ENCODE measurements at places on chromosomes 2 and 18.

- no peak for DNase-seq
Observed at GRCh38 chr2:204892506-204893255, 347.4 kb downstream of the PARD3B start.

GRCh38 chr2:29322011-29322410 lies 206.8 kb downstream of the CLIP4 start:
- peak; percentile 63 for DNase-seq

DNA sequence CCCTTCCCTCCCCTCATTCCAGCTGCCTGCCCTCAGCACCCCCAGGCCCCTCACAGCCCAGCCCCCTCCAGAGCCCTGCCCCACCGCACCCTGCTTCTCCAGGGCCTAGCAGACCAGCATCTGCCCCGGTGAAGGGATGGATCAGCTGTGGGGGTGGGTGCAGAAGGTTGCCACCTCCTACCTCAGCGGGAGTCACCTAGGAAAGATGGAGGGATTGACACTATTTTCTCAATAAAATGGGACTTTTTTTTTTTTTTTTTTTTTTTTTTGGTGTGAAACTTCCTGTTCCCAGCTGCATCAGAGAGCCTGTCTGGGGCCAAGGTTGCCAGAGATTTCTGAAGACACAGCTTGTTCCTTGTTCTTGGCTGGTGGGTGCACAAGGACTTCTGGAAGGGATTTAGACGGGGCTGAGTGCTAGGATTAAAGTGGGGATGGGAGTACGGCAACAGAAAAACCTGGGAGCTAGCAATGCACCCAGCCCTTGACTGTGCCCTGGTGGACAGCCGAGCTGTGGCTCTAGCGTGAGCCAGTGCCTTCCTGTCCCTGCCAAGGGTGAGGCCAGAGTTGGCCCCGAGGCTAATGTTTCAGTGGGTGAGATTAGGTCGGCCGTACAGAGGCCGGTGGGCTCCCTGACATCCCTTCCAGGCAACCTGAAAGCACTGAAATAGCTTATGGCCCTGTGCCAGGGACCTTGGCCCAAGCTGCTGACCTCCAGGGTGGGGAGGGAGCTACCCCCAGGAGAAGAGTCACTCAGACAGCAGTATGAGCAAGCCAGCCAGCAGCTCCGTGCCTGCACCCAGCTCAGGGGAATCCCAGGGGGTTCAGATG lies 4.6 kb downstream of the B3GNT7 start:
- peak; percentile 49 for DNase-seq

DNA sequence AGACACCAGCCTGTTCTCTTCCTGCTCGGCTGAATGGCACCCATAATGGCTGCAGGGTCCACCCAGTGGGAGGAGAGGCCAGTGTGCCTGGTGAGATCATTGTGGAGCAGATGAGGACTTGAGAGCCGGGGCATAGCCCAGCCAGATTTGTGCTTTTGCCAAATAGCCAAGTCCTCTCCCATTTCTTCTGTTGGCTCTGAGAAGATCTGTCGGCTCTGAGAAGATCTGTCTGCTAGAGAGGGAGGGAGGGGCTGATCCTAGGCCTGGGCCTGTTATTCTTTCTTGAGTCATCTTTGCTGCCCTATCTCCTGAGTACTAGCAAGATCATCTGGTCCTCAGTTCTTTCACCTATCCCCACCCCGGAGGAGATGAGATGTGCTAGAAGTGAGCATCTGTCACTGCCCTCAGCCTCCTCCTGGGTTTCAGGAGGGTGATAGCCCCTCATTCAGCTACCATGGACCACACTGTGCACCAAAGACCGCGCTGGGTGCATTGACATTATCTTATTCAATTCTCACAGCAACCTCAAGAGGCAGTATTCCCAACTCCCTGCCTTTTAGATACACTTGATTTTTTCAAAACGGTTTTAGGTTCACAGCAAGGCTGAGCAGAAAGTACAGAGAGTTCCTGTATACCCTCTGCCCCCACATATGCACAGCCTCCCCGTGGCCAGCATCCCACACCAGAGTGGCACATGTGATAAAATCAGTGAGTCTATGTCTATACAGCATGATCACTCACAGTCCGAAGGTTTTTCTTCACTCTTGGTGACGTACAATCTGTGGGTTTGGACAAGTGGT lies 98.6 kb downstream of the CAPN13 start:
- DNase-seq: peak; percentile 20

DNA sequence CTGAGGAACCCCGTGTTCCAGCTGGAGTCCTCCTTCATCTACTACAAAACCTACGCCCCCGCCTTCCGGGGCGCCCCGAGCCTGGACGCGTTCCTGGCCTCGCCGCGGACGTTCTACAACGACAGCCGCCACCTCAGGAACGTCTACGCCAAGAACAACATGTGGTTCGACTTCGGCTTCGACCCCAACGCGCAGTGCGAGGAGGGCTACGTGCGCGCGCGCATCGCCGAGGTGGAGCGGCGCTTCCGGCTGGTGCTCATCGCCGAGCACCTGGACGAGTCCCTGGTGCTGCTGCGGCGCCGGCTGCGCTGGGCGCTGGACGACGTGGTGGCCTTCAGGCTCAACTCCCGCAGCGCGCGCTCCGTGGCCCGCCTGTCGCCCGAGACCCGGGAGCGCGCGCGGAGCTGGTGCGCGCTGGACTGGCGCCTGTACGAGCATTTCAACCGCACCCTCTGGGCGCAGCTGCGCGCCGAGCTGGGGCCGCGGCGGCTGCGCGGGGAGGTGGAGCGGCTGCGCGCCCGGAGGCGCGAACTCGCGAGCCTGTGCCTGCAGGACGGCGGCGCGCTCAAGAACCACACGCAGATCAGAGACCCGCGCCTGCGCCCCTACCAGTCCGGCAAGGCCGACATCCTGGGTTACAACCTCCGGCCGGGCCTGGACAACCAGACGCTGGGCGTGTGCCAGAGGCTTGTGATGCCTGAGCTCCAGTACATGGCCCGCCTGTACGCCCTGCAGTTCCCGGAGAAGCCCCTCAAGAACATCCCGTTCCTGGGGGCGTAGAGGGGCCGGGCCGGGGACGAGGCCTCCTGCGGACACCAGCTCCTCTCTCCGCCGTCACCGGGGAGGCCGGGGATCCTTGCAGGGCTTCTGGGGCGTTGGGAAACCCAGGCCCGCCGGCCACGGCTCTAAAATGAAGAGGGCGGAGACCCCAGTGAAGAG lies 5.3 kb upstream of the NEU4 start:
- peak; percentile 25 for DNase-seq

DNA sequence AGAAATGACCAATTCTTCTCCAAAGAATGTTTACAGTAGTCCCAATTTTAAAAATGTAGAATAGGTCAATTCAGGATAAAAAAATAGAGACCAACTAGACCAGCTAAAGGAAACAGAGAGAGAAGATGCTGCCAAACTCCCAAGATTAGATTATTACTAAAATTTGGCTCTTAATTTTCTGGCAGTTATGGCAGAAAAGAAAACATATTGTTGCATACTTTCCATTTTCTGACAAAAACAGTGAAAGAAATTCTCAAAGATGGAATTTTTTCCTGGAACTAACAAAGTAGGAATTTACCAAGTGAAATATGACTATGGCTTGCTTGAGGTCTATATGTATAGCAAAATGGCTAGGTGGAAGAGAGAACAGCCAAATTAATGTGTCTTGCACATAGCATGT lies 138.3 kb upstream of the STK17B start:
- no peak for DNase-seq

DNA sequence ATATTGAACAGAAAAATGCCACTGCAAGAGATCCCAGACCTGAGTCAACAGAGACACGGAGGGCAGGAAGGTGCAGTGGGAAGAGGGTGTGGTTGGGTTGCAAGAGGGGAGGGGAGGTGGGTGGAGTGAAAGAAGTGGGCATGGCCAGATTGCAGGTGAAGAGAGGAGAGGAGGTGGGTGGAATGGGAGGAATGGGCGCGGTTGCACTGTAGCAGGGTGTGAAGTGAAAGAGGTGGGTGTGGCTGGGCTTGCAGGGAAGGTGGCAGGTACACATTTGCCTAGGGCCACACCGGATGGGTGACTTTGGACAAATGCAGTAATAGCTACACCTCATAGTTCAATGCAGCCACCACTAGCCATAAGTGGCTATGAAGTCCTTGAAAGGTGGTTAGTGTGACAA lies 71.1 kb downstream of the DOCK10 start:
- no peak for DNase-seq

GRCh38 chr2:201180010-201180409 lies 2.9 kb upstream of the CASP10 start:
- DNase-seq: peak; percentile 43

DNA sequence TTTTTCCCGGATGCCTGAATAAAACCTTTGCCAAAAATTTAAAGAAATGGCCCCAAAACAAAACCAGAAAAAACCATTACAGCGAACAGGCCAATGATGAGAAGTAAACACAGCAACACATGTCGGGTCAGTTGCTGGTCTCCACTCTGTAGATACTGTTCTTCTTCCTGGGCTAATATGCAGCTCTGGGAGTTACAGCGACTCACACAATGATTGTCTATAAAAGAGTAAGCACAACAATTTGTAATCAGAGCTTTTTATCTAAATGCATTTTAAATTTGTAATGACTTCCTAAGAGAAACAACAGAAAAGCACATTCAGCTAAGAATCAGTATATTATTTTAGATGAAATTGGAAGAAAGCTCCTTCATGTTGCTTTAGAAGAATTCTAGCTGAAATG lies 40.3 kb downstream of the GPR155 start:
- no peak for DNase-seq

DNA sequence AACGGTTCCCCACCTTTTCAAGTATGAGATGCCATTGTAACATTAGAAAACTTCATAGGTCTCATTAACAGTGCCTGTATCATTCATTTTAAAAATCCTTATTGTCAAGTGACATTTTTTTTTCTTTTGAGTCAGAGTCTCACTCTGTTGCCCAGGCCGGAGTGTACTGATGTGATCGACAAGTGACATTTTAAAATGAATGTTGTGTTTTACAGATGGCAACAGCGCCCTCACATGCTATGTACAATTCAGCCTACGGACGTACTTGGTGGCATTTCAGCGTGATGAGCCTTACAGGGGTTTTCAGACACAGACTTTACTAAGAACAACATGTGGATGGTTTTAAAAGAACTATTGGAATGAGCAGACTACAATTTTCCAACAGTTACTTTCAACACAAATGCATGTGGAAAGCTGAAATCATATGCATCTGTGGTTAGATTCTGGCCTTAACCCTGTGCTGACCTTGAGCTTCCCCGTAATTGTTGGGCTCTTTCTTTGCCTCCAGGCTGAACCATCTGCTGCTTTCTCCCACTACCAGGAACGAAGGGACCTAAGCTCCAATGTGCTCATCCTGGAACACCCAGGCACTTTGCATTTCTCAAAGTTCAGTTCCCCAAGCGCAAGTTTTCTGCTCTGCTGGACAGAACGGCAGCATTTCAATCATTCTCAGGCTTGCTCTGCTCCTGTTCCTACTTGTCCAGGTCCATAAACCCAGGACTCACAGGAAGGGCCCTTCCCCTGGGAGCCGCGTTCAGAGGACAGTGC lies 119.9 kb upstream of the NDUFV2 start:
- DNase-seq: peak; percentile 15

GRCh38 chr2:36294316-36294721 lies 61.3 kb upstream of the CRIM1 start:
- DNase-seq: no peak

- DNase-seq: no peak
Observed at GRCh38 chr2:161170377-161170776, 10.1 kb downstream of the TANK start.

- no peak for DNase-seq
Observed at GRCh38 chr18:61823595-61823994, 69.2 kb downstream of the RNF152 start.

DNA sequence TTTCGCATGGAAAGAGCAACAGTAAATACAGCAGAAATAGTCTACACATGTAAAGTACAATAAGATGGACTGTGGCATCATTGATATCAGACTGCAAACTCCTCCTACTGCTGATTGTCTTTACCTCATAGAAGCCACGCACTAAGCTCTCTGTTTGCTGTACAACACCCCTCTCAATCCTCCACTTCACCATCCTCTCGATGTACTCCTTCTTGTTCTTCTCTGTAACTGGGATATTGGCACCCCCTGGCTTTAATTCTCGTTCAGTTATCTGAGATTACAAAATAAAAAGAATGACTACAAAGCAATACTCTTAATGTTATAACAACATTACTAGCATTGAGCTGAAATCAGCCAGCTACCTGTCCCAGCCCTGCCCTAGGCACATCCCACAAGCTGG lies 49.3 kb upstream of the STK17B start:
- DNase-seq: no peak

GRCh38 chr2:164896634-164897355 lies 55.2 kb upstream of the COBLL1 start:
- DNase-seq: peak; percentile 75

GRCh38 chr2:177187631-177188312 lies 24.8 kb upstream of the HNRNPA3 start:
- DNase-seq: no peak

DNA sequence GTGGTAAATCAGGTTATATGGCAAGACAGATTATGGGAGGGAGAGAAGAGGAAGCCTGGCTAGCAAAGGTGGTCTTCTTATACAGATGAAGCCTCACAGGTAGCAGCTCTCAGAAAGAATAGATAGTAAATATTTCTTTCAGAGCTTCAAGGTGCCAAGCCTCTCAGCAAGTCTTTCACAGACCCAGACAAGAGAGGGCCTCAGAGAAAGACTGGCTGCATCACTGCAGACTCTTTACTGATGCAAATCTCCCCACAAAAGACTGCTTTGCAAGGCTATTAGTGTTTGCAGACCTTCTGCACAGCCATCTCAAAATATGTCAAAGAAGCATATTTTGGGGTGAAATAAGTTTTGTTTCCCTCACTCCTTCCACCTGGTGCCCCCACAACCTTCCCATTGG lies 372.4 kb upstream of the RND3 start:
- no peak for DNase-seq

DNA sequence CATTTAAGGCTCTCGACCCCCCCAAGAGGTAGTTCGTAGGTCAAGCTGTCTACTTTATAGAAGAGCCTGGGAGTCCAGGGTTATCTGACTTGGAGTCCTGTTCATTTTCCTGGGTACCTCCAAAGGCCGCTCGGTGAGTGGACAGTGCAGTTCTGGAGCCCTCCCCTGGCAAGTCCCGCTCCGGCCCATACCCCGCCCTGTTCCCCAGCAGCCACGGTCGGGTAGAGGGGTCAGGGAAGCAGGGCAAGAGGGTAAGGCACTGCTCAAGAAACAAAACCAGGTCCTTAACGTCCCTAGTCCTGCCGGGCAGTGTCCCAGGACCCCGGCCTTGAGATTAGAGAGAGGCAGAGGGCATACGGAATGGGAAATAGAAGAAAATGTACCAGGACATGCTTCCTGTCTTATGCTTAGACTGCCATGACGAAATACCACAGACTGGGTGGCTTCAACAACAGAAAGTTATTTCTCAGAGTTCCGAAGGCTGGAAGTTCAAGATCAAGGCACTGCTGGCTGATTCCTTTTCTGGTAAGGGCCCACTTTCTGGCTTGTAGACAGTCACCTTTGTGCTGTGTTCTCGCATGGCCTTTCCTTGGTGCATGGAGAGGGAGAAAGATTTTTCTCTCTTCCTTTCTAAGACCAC lies 5.4 kb upstream of the HPCAL1 start:
- peak; percentile 44 for DNase-seq

GRCh38 chr2:119486196-119486827 lies 38.0 kb downstream of the SCTR start:
- no peak for DNase-seq

Data from suppressor macrophage treated with lipopolysaccharide for 1 hour (primary cell).